ENCODE measurements at places on chromosomes 6 and 20.

DNA sequence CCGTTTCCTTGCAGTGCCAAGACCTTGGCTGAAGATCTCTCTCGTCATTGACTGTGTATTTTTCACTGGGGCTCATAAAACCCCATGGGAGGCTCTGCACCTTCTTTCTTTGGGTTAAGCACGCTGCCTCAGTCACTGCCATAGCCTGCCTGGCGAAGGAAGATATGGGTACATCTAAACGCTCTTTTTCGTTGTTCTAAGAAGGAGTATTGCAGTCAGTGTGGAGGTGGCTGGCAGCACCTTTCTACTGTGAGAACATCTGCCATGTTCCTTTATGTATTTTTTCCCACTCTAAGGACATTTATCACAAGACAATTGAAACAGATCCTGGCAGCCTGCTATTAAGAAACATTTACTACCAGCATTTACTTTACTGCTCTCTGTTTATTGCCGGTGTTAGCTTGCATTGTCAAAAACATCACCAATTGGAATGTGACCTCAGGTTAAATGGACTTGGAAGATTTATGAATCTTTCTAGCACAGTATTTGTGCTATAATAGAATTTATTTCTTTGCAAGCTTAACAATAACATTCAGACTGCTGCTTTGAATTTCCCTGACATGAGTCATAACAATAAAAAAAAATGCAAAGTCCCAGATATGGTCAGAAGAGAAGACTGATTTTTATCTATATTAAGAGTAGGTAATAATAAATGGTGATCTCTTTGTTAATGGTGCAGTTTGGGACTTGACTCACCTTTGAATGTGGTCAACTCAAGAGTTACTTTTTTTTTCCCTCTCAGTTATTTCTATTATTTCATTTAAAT, 62.2 kb upstream of the CLDN20 start:
- no peak for DNase-seq

- no peak for DNase-seq
These were observed 10.9 kb upstream of the ZNF831 start for GRCh38 chr20:59152559-59153354.

DNA sequence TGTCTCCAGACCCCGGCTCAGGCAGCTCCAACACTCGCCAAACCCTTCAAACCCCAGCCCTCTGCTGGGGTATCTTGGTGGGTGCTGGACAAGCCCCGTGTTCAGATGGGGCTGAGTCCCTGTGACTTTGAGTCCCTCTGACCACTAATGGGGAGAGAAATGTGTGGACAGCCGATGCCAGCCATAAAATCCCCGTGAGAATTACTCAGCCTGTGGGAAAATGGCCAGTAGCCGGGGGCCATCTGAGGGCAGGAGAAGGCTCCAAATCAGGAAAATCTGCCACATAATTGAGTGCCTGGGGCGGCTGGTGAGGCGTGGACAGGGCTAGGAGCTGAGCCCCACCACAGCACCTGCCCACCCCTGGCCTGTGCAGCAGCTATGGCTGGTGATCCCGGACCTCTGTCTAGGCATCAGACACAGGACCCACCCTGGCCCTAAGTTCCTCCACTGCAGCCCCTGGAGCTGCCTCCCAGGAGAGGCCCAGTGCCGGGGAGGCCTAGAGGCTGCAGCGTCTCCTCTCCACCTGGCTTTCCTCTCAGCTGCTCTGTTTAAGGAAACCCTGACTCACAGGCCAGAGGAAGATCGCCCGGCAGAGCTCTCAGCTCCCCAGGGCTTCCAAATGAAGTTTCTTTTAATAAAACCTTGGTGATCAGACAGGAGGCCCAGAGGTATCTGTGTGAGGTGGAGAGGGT, 53.7 kb upstream of the SLCO4A1 start:
- DNase-seq = no peak

GRCh38 chr6:151067684-151068596, 171.8 kb upstream of the AKAP12 start:
- peak; percentile 93 for DNase-seq

- no peak for DNase-seq
These were observed 1.8 kb downstream of the TIAM2 start for GRCh38 chr6:154996841-154997311.

DNA sequence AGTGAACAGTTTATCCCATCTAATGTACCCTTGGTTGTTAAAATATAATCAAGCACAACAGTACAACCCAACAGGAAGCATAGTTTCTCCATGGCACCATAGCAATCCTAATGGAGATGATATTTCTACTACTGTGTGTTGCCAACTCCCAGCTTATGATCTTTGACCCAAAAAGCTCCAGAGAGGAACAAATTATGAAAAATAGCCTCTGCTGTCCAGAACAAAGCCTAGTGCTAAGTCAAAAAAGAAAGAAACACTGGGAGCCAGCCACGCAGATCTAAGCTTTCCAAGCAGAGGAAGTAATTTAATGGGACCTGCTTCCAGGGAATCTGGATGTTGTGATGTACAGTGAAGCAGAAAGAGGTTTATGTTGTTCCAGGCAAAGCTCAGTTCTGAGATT, 52.2 kb upstream of the TASP1 start:
- DNase-seq = no peak

GRCh38 chr6:127366282-127367022, 23.0 kb upstream of the ECHDC1 start:
- peak; percentile 59 for DNase-seq

DNA sequence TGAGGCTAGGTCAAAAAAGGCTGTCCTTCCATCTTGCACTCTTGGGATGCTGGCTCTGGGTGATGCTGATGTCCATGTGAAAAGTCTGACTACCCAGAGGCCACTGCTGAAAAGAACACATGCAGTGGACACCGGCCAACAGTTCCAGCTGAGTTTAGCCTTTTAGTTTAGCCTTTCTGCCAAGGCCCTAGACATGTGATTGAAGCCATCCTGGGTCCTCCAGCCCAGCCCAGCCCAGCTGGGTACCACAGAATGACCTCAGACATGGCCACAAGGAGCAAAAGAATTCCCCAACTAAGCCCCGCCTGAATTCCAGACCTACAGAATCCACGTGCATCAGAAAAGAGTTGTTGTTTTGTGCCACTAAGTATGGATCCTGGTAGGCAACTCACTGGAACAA, 17.4 kb downstream of the PIGT start:
- DNase-seq = no peak

DNA sequence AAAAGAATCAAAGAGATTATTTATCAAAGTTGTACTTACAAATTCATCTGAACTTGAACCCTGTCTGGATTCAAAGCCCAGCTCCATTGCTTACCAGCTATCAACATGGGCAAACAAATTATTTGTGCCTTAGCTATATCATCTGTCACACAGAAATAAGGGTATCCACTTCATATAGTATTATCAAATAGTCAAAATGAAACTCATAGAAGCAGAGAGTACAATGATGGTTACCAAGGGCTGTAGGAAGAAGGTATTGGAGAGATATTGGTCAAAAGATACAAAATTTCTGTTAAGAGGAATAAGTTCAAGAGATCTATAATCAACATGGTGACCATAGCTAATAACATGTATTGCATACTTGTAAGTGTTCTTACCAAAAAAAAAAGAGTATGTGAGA, 87.8 kb upstream of the CCDC28A start:
- no peak for DNase-seq

DNA sequence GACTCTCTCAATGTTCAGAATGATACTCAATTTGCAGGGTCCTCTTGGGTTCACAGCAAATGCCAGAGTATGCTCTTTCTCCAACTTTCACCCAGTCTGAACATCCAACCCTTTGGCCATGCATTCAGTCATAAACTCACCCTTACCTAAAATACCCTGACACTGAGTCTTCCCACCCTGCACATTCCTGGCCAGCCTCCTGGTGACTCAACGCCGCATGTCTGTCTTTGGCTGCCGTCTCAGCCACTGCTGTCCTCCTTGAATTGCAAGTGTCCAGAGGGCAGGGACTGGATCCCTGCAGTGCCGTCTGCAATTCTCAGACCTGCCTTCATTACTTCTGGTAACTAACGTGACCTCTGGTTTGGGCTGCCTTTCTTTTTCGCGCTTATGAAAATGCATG, 593.4 kb downstream of the QKI start:
- DNase-seq = no peak

DNA sequence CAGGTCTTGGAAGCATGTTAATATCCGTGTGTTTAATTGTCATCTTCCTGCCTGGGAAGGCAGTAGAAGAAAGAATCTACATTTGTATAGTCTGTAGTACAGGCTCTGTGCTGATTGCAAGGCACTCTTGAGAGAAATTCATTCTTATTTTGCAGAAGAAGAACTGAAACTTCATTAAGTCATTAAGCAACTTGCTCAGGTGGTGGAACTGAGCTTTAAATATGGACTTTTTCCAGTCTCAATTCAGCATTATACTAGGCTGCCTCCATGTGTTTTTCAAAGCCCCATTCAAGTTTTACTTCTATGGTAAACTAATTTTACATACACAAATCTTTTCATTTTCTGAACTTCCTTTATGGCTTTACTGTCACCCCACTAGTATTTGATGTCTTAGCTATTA, 18.7 kb downstream of the ZNF451 start:
- DNase-seq = no peak

DNA sequence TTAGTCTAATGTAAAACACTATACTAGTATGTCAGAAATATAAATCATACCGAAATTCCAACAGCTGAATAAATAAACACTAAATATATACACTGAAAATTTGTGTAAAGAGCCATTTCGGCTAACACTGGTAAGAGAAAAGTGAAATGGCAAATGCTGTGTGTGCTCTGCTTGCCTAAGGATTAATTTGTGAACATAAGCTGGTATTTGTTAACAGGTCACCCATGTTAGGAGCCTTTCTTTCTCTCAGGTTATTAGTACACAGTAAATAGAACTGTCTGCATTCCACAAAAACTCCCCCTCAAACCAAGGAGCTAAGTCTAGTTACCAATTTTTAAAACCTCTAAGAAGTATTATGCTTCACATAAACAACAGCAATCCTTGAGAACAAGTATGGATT, 27.0 kb downstream of the ELOVL5 start:
- no peak for DNase-seq

DNA sequence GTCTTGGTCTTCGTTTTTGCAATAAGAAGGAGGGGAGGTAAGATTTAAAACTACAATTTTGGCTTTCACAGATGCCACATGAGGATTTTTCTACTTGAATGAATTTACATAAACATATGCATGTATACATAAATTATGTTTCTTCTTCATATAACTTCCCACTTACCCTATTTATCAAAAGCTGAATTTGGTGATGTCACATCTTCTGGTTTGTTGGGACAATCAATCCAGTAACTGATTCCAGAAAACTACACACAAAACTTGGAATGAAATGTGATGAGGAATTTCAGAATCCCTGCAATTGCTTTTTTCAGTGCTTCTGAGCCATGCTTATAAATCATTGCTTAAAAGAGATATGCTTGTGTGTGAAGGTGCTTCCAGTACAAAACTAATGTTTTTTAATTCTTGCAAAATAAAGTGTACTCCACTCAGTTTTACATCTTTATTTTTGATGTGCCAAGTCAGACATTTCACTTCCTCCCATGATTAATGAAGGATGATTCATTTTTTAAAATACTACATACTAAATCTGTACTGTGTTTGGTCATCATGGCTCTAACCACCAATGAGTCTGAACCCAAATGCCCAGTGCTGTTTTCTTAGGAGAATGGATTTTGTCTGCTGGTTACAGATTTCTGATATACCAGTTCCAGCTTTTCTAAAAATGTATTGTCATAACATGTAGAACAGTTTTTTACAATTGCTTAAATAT, 32.1 kb upstream of the RIN2 start:
- no peak for DNase-seq

GRCh38 chr6:92967362-92967761, 452.0 kb downstream of the EPHA7 start:
- DNase-seq = no peak

DNA sequence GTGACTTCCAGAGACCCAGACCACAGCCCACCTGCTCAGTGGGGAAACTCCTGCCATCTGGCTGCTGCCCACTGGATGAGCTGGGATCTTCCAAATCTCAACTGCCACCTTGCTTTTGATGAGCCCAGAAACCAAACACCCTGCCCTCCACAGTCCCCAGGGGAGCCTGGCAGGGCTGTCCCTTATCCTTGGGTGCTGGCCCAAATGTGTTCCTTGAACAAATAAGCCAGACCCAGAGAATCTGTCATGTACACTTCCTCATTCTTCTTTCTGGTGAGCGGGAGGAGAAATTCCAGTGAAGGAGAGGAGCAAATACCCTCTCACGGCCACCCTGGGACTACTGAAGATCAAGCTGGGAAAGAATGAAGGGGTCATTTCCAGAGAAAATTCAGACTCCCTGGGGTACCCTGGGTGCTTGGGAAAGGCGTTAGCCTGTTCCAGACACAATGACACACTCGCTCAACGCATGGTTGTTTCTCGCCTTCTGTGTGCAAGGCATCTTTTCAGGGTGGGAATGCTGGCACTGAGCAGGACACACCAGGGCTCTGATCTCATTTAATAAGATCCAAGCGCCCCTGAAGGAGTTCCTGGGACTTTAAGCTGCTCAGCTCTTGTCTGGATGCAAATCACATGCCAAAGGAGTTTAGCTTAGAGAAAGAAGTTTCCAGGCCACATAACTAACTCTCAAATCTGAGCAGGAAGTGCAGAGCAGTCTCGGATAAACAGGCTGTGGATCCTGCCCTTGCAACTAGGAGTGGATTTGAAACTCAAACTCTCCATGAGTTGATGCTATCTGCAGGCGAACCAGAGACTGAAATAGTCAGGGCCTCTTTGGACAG, 38.5 kb downstream of the PXDC1 start:
- no peak for DNase-seq

DNA sequence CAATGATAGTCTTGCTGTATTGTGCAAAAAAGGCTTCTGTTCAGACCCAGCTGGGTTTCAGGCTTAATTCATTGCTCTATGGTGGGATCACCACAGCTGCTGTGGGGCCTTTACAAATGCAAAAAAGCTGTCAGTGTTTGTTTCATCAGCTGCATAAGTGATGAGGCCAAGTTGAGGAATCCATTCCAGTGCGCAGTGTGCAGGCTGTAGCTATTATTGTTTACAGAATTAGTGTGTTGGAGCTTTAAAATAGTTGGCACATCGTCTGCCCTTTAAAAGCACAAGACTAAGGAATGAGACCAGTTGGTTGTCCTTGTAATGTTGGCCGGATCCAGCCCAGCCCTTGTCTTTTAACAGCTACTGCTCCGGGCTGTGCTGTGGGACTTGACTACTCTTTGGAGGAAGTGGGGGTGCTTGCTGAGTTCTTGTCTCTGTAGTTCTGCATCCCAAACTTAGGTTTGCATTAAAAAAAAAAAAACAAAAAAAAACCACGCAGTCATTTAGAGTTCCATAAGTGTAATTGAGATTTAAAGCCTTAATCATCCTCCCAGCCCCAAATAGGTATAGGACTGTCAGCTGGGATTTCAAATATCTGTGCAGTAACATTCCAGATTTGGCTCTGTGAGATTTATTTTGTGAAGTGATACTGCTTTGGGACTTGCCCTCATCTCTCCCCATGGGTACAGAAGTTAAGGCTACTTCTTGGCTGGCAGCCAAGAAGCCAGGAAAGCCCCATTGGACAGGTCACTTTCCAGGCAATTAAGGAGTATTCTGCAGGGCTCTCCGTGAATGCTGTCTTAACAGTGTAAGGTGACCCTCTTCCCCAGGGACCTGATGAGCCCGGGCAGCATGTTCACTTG, 19.3 kb downstream of the JARID2 start:
- DNase-seq = no peak

GRCh38 chr6:83057705-83058321, 7.8 kb downstream of the UBE3D start:
- peak; percentile 47 for DNase-seq

GRCh38 chr6:11596640-11597237, 59.2 kb downstream of the TMEM170B start:
- DNase-seq = no peak

Data from NCI-H460 (cell line).